ENCODE measurements at places on chromosomes 7 and 10. TPM values are rescaled to one million over a fixed set of nuclear protein-coding genes. Genes with fewer than 3 reads are reported as not detected.

DNA sequence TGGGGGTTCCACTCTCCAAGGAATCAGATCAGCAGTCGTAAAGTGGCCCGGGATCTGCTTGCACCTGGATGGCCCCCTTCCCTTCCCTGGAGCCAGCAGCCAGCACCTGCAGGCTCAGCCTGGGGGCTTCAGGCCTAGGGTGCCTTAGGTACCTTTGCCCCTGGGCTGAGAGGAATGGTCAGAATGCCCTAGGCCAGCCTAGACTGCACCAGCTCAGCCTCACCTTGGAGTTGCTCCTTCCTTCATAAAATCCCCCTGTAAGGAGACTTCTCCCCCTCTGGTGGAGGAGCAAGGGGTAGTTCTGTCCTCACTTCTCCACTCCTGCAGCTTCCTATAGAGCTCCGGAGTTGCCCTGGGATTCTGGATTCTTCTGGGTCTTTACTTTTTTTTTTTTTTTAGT lies 32.4 kb upstream of the LBX1 start:
- H3K4me3 ChIP-seq, result no peak overlapping the region
- DNase-seq, result no peak
- H3K36me3 ChIP-seq, result no peaks in the 10 kb centered on the region
- H3K4me1 ChIP-seq, result no peaks in the 10 kb centered on the region

The ABCB4 gene
- total RNA-seq, result 0.71 TPM

The GIMAP6 gene
- total RNA-seq, result 42.4 TPM

DNA sequence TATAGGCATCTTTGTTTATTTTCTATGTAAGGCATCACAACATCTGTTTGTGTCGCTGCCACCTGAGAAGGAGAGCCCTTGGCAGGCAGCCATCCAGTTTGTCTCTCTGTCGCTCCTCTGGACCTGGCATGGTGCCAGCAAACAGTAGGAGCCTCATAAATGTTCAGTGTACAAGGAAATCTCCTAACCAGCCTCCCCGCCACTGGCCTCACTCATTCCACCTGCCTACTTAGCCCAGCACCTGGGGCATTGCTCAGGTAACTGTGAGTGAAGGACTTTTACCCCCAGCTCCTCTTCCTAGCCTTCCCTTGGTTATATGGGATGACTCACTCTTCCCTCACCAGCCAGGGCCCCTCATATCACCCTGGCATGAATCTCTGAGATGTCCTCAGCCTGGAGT lies 61.7 kb upstream of the NPTX2 start:
- H3K36me3 ChIP-seq, result no peaks in the 10 kb centered on the region
- no peak overlapping the region for H3K27ac ChIP-seq
- no peak overlapping the region for H3K4me3 ChIP-seq
- no peaks in the 10 kb centered on the region for H3K27me3 ChIP-seq

The MNX1 gene
- total RNA-seq, result 0.09 TPM

- H3K4me1 ChIP-seq, result no peaks in the 10 kb centered on the region
- no peak overlapping the region for H3K27ac ChIP-seq
- H3K27me3 ChIP-seq, result no peaks in the 10 kb centered on the region
- no peak overlapping the region for H3K4me3 ChIP-seq
These were observed 29.0 kb downstream of the DENND2A start for GRCh38 chr7:140611641-140612040.

- H3K4me1 ChIP-seq, result no peaks in the 10 kb centered on the region
- H3K4me3 ChIP-seq, result no peak overlapping the region
- no peaks in the 10 kb centered on the region for H3K36me3 ChIP-seq
- DNase-seq, result no peak
- H3K27ac ChIP-seq, result no peak overlapping the region
These were observed 6.1 kb upstream of the CAV2 start for GRCh38 chr7:116493449-116493848.

Data from thymus (tissue), 14 donors.